ENCODE measurements at places on chromosomes 7 and 10.

DNA sequence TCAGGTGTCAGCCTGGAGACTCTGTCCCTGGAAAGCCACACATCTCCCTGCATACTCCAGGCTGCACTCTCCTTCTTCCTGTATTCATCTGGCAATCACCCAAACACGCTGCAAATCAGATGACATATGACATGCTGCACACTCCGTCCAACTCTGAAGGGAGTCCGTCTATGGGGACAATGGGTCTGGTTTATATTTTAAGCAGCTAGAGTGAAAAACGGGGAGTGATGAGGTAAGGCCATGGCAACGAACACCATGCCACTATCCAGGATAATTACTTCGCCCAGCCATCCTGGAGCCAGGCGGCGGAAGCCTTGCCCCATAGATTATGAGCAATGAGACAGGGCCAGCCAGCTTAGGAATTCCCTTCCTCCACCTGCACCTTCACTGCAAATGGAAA is 140.1 kb downstream of the PLXNA4 start:
- no peak for DNase-seq

- no peak for DNase-seq
Observed at GRCh38 chr7:4268040-4268965, 413.8 kb upstream of the FOXK1 start.

DNA sequence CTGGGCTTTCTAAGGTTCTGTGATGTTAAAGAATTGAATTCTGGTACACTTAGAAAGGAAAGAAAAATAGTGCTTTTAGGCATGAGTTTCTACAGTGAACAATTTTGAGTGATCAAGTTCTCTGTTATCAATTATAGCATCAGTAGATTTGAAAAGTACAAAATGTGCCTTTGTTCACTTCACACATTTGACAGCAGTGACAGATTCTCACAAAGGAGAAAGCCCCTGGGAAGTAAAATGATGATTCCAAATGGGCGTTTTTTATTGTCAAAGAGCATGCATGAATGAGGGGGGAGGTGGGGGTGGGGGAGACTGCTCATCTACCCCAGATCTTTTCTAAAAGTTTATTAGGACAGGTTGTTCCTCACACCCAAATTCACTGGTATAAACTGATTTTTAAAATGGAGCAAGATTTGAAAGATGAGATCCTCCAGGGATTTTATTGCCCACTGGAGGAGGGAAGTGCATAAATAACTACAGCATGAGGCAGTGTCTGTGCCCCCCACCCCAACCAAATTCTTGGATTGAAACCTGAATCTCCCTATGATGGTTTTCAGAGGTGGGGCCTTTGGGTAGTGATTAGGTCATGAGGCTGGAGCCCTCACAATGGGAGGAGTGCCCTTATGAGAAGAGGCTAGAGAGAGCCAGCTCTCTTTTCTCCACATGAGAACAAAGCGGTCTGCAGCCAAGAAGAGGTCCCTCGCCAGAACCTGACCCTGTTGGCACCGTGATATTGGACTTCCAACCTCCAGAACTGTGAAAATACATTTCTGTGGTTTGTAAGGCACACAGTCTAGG is 79.5 kb downstream of the AOAH start:
- no peak for DNase-seq

- no peak for DNase-seq
Observed at GRCh38 chr10:124447751-124448466, 1.9 kb downstream of the NKX1-2 start.

- no peak for DNase-seq
Observed at GRCh38 chr10:12617191-12618175, 268.1 kb downstream of the CAMK1D start.

DNA sequence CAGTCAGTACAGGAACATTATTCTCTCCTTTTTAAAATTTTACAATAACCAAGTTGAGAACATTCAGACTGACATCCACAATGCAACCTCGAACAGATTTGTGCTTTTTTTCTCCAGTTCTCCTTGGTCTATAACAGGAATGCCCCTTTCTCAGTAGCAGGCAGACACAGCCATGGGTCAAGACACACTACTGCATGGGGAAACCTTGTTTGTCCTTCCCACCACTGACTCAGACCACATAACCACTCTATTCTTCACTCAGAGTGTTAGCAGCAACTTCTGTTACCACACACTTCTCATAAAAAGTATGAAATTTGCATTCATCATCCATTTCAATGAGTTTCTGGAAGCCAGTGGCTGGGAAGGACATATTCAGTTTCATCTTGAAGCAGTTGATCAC is 421.7 kb downstream of the ADRA2A start:
- DNase-seq, result no peak

- no peak for DNase-seq
Observed at GRCh38 chr7:726854-727103, 280 bp downstream of the DNAAF5 start.

DNA sequence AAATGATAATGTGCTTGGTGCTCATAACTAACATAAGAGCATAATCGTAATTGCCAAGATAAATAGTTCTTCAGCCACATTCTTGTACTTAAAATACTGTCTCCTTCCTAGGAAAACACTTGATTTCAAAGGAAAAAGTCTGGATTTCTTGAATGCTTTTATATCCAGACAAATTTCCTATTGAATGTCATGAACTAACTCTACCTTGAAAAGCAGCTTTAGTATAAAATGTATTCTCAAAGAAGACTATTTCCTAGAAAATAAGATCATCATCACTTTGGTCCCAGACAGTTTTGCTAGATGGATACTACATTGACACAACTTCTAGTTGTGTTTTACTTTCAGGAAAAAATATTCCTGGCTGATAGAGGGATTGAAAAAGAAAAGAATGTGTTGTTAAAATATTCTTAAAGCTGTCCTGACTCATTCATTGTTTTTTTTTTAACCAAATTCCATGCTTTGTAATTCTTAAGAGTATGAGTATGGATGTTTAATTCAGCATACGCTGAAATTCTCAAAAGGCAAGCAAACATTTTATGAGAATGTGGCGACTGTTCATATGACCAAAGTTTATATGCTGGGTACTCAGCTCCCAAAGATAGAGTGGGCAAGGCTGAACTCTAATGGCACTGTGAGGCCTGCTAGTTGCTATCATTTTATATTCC is 106.1 kb downstream of the PPP1R3A start:
- DNase-seq, result no peak

GRCh38 chr7:41943094-41943577 is 240.2 kb upstream of the INHBA start:
- DNase-seq, result peak; percentile 54

DNA sequence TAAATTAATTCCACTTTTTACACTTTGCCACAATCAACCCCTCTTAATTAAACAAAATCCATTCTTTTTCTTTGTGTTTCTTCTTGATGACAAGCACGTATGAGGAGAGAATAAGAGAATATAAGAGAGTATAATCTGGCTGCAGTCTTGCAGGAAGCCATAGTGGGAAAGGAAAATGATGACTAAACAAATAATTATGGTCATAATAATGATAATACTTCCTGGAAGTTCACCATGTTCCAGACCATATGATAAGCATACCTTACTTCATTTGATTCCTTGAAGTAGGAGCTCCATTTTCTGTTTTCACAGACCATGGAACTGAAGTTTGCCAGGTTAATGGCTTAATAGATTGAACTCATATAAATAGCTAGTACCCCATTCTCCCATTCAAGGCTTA is 237.8 kb downstream of the SEMA3D start:
- no peak for DNase-seq

GRCh38 chr10:74677951-74678350 is 148.4 kb upstream of the KAT6B start:
- DNase-seq, result no peak

- no peak for DNase-seq
Observed at GRCh38 chr10:133249094-133249780, 11.6 kb downstream of the VENTX start.

DNA sequence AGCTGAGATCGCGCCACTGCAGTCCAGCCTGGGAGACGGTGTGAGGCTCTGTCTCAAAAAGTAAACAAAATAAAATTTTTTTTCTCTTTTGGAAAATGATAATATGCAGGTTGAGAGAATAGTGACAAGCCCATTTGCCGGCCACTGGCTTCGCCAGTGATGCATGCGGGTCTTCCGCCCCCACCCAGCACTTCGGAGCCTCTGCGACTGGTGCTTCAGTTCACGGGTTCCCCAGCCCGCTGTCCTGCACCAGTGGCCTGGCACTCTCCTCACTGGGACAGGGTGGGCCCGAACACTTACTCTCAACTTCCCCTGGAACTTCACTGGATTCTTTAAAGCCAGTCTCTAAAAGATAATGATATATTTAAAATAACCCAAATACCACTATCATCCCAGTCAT is 2.7 kb downstream of the SUN1 start:
- DNase-seq, result peak; percentile 23

DNA sequence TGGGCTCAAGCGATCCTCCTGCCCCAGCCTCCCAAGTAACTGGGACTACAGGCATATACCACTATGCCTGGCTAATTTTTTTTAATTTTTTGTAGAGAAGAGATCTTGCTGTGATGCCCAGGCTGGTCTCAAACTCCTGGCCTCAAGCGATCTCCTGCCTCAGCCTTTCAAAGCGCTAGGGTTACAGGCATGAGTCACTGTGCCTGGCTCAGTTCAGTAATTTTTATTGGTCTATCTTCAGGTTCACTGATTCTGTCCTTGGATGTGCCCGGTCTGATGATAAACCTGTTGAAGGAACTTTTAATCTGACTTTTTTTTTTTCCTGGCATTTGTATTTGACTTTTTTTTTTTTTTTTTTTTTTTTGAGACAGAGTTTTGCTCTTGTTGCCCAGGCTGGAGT is 40.1 kb upstream of the STRIP2 start:
- DNase-seq, result no peak

DNA sequence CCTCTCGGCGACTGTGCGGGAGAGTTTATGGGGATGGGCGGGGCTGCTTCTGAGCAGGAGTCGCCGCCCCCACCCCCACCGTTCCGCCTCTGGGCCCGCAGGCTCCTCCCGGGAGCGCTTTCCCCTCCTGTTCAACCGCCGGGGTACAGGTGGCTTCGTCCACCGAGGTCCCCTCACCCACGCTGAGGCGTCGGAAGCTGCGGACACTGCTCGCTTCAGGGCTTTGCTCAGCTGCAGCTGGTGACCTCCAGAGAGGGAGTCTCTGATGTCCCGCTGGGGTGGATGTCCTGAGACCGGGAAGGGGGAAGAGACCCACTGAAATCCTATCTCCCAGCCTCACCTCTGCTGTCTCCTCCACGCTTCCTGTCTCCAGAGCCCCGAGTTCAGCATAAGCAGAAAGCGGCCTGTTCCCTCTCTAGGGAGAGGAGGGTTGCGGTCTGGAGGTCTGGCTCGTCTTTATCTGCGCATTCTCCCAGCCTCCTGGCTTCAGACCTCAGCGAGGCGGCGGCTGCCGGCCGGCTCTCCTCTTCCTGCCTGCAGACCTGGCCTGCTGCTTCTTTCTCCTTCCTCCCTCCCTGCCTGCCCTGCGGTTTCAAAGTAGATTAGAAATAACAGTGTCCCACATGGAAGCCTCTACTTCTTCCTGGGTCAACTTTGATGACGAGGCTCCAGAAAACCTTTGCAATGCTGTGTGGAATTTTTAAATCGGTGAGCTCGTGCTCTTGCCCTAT is 1.8 kb downstream of the CYP2E1 start:
- DNase-seq, result no peak

DNA sequence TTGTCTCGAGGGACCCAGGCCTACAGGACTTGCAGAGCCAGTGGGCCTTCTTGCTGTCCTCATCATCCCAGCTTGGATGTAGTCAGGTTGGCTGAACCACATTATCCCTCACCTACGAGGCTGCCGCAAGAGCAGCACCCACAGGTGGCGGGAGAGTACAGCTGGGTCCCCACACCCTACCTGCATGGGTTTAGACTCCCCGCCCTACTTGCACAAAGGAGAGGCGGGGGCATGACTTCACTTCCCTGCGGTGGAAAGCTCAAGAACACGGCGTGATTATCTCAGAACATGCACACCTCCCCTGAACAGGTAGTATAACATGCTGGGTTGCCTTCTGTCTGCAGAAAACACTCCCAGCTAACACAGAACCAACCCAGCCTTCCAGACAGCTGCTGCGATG is 57.5 kb downstream of the CTBP2 start:
- DNase-seq, result no peak

DNA sequence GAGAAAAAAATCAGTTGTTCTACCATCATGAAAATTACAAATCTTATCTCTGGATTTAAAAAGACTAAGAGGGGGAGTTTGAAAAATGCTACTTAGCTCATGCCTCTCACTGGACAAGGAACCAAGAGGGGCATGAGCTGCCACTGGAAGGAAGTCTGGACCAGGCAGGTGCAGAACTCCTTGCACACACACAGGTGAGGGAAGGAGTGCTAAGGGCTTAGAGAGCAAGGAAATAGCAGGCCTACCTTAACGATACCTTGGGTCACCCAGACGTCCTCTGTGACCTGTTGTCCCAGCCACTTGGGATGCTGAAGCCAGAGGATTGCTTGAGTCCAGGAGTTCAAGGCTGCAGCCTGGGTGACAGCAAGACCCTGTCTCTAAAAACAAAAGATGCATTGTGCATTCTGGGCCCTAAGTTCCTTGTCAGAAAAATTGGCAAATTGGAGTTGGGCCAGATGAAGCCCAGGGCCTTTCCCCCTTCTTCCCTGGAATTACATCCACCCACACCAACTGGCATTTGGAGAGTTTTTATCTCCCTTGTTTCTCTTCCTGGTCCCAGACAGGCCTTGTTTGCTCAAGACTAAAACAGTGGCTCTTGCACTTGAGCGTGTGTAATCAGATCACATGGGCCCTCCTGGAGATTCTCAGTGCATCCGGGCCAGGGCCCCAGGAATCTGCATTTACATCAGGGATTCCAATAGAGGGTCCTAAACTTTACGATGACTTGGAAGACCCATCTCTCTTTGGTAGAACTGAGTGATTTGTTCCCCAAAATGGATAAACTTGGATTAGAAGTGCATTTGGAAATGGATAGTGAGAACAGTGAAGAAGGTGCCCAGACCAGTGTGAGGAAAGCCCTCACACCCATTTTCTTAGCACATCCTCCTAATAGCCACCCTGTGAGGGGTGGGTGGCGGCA is 3.0 kb downstream of the DDIT4 start:
- peak; percentile 56 for DNase-seq

GRCh38 chr7:151993977-151994676 is 31.3 kb upstream of the GALNT11 start:
- no peak for DNase-seq

DNA sequence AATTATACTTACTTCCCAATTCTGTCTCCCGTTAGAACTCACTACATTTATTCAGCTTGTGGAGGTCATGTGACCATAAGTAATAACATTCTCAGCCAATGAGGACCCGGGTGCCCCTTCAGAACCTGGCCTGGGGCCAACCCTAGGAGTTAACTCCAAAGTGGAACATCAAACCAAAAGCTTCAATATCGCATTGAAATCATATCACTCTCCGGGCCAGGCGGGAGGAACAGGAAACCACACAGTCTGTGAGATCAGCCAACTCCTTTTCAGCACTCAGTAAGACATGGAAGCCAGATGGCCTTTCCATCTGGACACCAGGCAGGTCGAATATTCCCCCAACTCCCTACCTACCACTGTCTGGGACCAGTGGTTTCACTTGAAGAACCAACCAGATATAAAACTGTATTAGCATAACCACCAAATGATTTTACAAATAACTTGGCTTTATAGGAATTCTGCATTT is 5.5 kb downstream of the CREB3L2 start:
- DNase-seq, result peak; percentile 99

Measured in NCI-H524 (cell line).